ENCODE measurements at places on chromosomes 5 and 9. TPM values are rescaled to one million over a fixed set of nuclear protein-coding genes. Genes with fewer than 3 reads are reported as not detected.

HTR1A gene
- total RNA-seq = not detected

QRFP gene
- not detected for total RNA-seq

GHR gene
- not detected for total RNA-seq

TMCO6 gene
- 35.0 TPM for total RNA-seq

OR1J2 gene
- total RNA-seq = not detected

FBXL7 gene
- not detected for total RNA-seq

C5orf58 gene
- total RNA-seq = not detected

WDR38 gene
- not detected for total RNA-seq

DNA sequence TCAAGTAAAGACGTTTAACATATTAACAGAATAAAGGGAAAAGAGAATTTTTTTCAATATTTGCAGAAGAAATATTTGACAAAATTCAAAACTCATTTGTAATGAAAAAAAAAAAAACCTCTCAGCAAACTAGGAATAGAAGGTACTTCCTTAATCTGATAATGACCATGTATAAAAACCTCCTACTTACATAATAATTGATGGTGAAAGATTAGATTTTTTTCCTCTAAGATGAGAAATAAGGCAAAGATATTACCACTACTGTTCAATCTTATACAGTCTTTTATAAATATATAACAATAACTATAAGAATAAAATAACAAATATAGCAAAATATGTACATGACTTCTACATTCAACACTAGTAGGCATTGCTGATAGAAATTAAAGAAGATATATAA is 424.6 kb upstream of the KLF4 start:
- H3K27me3 ChIP-seq = no peaks in the 10 kb centered on the region
- peaks cover 2% of the 10 kb centered on the region for H3K36me3 ChIP-seq
- no peak overlapping the region for H3K27ac ChIP-seq

- H3K27me3 ChIP-seq = no peaks in the 10 kb centered on the region
- no peaks in the 10 kb centered on the region for H3K36me3 ChIP-seq
- H3K27ac ChIP-seq = no peak overlapping the region
- H3K4me1 ChIP-seq = no peaks in the 10 kb centered on the region
These were observed 187.5 kb upstream of the NR4A3 start for GRCh38 chr9:99634186-99634585.

DNA sequence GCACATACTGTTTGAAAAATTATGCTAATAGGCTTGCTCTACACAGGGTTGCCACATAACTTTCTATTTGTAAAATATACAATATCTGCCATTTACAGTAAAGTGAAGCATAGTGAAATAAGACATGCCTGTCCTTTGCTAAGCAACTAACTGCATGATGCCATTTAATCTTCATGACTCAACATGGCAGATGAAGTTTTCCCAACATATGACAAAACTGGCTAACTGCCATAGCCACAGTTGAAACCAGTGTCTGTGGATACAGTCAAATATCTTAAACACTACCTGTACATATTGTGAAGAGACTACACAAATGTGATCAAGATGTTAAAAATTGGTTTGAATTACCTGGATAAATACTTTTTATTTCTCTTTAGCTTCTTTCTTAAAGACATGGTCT is 3.1 kb upstream of the DMAC1 start:
- no peak overlapping the region for H3K4me3 ChIP-seq
- no peak overlapping the region for H3K27ac ChIP-seq
- H3K36me3 ChIP-seq = no peaks in the 10 kb centered on the region
- DNase-seq = no peak

DNA sequence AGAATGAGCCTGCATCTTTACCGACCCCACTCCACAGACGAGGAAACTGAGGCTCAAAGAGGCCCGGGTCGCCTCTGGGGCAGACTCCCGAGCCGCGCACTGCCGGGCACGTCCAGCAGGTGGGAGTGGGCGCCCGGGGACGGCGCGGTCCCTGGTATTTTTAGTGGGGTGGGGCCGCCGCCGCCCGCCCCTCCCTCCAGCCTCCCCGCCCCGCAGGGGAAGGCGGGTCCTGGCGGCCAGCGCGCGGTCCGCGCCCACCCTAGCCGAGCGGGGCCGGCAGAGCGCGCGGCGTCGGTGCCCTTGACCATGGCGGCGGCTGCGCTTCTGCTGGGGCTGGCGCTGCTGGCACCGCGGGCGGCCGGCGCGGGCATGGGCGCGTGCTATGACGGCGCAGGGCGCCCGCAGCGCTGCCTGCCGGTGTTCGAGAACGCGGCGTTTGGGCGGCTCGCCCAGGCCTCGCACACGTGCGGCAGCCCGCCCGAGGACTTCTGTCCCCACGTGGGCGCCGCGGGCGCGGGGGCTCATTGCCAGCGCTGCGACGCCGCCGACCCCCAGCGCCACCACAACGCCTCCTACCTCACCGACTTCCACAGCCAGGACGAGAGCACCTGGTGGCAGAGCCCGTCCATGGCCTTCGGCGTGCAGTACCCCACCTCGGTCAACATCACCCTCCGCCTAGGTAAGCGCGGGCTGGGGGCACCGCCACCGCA is at the start of gene LAMC3:
Gene LAMC3, plus strand, starts transcription at position 266 of the 710 bp plus-strand sequence. Its CDS starts 41 bp downstream, at position 307.
- peaks cover 46% of the 10 kb centered on the region for H3K27me3 ChIP-seq
- H3K36me3 ChIP-seq = peaks cover 3% of the 10 kb centered on the region
- H3K27ac ChIP-seq = no peak within 1 kb of the TSS
- DNase-seq = peak; percentile 8
- H3K4me3 ChIP-seq = peak within 1 kb of the TSS; percentile 46
- H3K4me1 ChIP-seq = no peaks in the 10 kb centered on the region

DNA sequence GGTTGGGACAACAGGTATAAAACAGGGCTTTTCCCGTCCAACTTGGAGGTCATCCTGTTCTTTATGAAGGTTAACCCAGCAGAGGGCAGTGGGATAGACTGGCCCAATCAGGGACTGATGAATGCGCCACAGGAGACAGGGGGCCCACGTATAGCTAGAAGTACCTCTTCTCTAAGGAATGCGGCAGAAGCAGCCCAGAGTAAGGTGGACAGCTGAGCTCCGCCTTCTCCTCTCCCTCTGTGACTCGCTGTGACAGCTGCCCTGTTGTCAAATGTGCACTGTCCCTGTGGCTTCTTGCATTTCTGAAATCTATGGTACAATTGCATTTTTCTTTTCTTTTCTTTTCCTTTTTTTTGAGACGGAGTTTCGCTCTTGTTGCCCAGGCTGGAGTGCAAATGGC is 306.6 kb downstream of the FBXL7 start:
- DNase-seq = no peak
- H3K27me3 ChIP-seq = no peaks in the 10 kb centered on the region
- H3K4me3 ChIP-seq = no peak overlapping the region

DNA sequence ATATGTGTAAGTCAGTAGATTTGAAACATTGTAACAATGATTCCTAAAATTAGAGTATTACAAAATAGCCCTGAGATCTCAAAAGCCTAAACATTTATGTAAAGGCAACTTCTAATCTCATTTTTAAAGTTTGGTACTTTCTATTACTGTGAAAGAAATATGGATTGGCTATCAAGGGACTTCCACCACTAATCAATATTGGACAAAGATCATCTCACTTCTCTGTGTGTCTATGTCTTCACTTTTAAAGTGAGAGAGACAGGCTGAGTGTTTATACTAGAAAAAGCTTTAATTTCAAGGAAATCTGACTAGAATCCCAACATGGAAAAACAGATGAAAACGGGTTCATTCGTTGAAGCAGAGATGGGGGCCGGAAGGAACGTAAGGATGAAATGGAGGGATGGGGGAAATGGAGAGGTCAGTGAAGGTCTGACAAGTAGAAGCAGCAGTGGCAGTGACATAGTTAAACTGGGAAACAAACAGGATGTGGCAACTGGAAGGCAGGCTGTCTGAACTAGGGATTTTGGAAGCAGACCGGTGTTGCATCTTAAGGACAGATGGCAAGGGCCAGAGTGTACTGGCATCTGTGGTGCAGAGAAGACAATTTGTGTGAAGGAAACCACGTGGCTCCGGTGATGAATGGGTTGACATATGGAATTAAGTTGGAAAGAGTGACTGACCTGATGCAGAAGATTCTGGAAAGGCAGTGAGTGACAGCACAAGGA is 60.8 kb downstream of the PDE4D start:
- no peak overlapping the region for H3K27ac ChIP-seq
- H3K36me3 ChIP-seq = no peaks in the 10 kb centered on the region
- H3K4me1 ChIP-seq = no peaks in the 10 kb centered on the region
- no peak for DNase-seq
- H3K4me3 ChIP-seq = no peak overlapping the region

GRCh38 chr9:127884427-127884911 is 7.0 kb upstream of the AK1 start:
- H3K4me3 ChIP-seq = no peak overlapping the region
- H3K27me3 ChIP-seq = no peaks in the 10 kb centered on the region
- peak overlapping the region; percentile 4 for H3K27ac ChIP-seq
- no peak for DNase-seq

GRCh38 chr5:176517053-176517661 is 20.0 kb downstream of the RNF44 start:
- H3K36me3 ChIP-seq = no peaks in the 10 kb centered on the region
- H3K4me1 ChIP-seq = no peaks in the 10 kb centered on the region
- H3K4me3 ChIP-seq = no peak overlapping the region
- no peaks in the 10 kb centered on the region for H3K27me3 ChIP-seq
- DNase-seq = no peak

DNA sequence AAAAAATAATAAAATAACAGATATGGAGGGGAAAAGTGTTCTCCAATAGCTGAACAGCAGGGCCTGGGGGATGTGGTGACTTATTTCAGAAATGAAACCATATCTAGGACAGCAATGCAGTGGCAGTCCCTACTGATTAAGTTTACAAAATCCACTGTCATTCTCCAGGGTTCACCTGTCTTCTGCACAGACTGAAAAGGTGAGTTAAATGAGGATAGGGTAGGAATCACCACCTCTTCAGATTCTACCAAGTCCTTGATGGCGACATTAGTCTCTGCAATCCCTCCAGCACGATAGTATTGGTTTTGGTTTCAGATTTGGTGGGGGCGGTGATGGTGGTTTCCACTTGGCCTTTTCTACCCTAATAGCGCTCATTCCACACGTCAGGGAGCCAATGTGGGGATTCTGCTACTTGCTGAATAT is 32.3 kb upstream of the NPM1 start:
- peaks cover 5% of the 10 kb centered on the region for H3K4me1 ChIP-seq
- no peak overlapping the region for H3K27ac ChIP-seq
- no peaks in the 10 kb centered on the region for H3K36me3 ChIP-seq
- peak overlapping the region; percentile 43 for H3K4me3 ChIP-seq
- peaks cover 1% of the 10 kb centered on the region for H3K27me3 ChIP-seq
- DNase-seq = peak; percentile 27

DNA sequence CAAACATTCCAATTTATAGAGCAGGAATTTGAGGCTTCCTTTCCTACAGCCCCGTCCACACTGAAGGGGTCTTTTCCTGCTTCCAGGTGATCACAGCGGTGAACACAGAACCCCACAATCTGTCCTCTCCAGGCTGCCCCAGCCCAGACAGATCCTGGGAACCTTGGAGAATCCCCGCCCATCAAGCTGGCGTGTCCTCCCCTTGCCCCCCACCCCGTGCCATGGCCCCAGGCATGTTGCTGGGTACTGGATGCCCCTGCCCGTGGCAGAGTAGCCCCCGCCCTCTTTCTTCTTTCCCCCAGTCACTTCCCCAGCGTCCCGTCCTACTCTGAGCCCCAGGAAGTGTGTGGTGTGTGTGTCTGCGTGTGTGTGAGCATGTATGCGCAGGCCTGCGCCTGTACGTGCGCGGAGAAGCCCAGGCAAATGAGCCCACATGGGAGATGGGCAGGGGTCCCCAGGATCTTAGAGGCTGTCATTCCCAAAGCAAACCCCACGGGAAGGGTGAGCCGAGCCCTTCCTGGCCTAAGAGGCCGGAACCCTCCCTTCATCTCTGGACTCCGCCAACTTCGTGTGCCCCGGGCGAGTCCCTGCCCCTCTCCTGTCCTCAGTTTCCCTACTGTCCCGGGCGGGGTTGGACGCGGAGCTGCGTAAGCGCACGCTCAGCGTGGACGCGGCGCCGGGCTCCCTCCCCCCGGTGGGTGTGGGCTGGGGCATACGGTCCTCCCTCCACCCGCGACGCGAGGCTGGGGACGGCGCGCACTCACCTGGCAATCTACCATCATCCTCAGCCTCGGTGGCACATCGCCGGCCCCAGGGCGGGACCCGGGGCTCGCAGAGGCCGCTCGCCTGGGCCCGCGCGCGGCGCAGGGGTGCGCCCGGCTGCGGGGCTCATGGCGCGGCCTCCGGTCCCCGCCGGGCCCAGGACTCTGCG is 15.2 kb downstream of the GBGT1 start:
- H3K4me3 ChIP-seq = peak overlapping the region; percentile 94
- no peaks in the 10 kb centered on the region for H3K36me3 ChIP-seq
- DNase-seq = peak; percentile 63
- H3K27me3 ChIP-seq = no peaks in the 10 kb centered on the region

GRCh38 chr9:121972501-121972981 is 120.6 kb downstream of the TTLL11 start:
- no peak overlapping the region for H3K4me3 ChIP-seq
- no peak overlapping the region for H3K27ac ChIP-seq
- no peaks in the 10 kb centered on the region for H3K4me1 ChIP-seq

GRCh38 chr5:76445063-76445462 is 42.0 kb downstream of the IQGAP2 start:
- H3K36me3 ChIP-seq = peaks cover 6% of the 10 kb centered on the region
- H3K27me3 ChIP-seq = no peaks in the 10 kb centered on the region

DNA sequence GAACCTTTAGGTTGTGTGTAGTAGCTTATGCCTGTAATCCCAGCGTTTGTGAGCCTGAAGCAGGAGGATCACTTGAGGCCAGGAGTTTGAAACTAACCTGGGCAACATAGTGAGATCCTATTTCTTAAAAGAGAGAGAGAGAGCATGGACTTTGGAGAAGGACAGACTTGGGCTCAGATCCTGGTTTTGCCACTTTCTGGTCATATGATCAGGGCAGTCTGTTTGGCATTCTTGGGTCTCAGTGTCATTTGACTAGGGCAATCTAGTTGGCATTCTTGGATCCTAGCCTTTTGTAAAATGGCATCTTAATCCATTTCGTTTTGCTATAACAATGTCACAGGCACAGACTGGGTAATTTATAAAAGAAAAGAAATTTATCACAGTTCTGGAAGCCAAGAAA is 28.4 kb downstream of the RCL1 start:
- no peaks in the 10 kb centered on the region for H3K27me3 ChIP-seq
- H3K27ac ChIP-seq = no peak overlapping the region
- peaks cover 14% of the 10 kb centered on the region for H3K4me1 ChIP-seq
- H3K4me3 ChIP-seq = no peak overlapping the region
- H3K36me3 ChIP-seq = peaks cover 3% of the 10 kb centered on the region

- no peaks in the 10 kb centered on the region for H3K36me3 ChIP-seq
- no peak for DNase-seq
- no peak overlapping the region for H3K27ac ChIP-seq
- peaks cover 5% of the 10 kb centered on the region for H3K4me1 ChIP-seq
- no peak overlapping the region for H3K4me3 ChIP-seq
- peaks cover 11% of the 10 kb centered on the region for H3K27me3 ChIP-seq
These were observed 92.2 kb upstream of the MAMDC2 start for GRCh38 chr9:69951411-69951810.

DNA sequence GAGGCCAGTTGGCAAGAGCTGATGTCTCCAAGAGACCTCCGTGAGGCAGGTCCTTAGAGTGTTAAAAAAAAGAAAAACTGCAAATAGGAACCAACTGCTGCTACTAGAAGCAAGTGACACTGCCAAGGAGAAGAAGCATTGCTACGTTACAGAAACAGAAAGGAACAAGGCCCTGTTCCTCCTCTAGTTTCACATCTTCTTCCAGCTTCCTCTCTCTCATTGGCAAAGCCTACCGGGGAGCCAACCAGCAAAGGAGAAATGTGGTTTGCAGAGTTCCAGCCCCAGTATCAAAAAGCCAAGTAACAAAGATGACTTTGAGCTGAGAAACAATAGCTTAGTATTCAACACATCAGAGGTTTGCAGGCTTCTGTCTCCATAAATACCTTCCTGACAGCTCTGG is 145.9 kb downstream of the PRELID2 start:
- no peaks in the 10 kb centered on the region for H3K36me3 ChIP-seq
- no peak for DNase-seq
- no peak overlapping the region for H3K27ac ChIP-seq

GRCh38 chr9:95107001-95107749 is 210.3 kb downstream of the FANCC start:
- H3K4me1 ChIP-seq = no peaks in the 10 kb centered on the region
- H3K36me3 ChIP-seq = no peaks in the 10 kb centered on the region
- H3K27ac ChIP-seq = no peak overlapping the region
- DNase-seq = no peak
- no peak overlapping the region for H3K4me3 ChIP-seq
